ENCODE measurements at places on chromosomes 12 and 14. TPM values are rescaled to one million over a fixed set of nuclear protein-coding genes. Genes with fewer than 3 reads are reported as not detected.

DNA sequence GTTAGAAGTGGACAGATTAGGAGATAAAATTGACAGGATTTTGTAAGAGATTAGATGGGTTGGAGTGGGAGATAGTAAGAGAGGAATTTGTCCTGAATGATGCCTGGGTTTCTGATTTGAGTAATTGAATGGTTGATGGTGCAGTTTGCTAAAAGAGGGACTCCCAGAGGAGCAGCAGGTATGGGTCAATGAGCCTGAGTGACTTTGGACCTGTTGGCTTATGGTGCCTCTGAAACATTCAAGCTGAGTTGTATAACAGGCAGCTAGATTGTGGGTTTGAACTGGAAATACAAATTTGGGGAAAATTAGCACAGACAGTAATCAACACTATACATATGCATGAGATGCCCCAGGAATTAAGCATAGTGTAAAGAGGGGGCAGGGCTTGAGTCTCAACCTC, 16.7 kb upstream of the SYNDIG1L start:
- no peak overlapping the region for H3K4me3 ChIP-seq
- no peak overlapping the region for H3K27ac ChIP-seq
- H3K4me1 ChIP-seq: no peaks in the 10 kb centered on the region
- H3K36me3 ChIP-seq: no peaks in the 10 kb centered on the region
- DNase-seq: no peak

The ST8SIA1 gene
- total RNA-seq: 1.8 TPM

The PSMB11 gene
- total RNA-seq: not detected

GRCh38 chr14:25358330-25358729, 308.4 kb upstream of the STXBP6 start:
- no peaks in the 10 kb centered on the region for H3K4me1 ChIP-seq
- H3K4me3 ChIP-seq: no peak overlapping the region
- H3K27me3 ChIP-seq: no peaks in the 10 kb centered on the region
- H3K27ac ChIP-seq: no peak overlapping the region

GRCh38 chr12:87513536-87514280, 515.5 kb downstream of the C12orf50 start:
- H3K4me3 ChIP-seq: no peak overlapping the region
- DNase-seq: no peak
- H3K4me1 ChIP-seq: no peaks in the 10 kb centered on the region
- H3K36me3 ChIP-seq: no peaks in the 10 kb centered on the region
- H3K27me3 ChIP-seq: no peaks in the 10 kb centered on the region
- H3K27ac ChIP-seq: no peak overlapping the region

DNA sequence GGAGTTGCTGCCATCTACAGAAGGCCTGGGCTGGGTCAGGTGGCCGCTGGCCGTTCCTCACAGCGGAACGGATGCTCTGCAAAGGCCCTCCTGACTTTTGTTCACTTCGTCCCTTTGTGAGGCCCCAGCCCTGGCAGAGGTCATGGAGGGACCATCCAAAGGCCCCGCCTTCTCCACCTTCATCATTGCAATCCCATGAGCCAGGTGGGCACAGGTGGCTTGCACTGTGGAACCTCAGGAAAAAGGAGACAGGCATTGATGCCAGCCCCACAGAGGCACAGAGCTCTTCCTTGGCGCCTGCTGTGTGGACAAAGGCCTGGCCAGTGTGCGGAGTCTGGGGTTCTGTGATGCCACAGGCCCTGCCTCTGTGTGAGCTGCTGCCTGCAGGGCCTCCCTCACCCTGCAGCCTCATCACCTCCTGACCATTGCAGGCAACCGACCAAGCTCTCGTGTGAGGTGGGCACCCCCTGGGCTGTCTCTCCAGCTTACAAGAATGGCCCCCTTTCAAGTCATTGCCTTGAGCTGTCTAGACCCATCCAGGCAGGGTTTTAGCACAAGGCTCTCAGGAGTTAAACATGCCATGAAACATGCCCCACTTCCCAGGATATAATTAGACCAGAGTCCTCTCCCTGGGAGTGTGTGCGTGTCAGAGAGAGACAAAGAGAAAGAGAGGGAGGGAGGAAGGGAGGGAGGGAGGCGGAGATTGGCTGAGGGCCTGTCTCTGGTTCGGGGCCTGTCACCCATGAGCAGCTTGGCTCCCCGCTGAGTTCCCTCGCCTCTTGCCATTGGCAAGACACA, 19.3 kb downstream of the NFKBIA start:
- H3K27ac ChIP-seq: no peak overlapping the region
- H3K4me3 ChIP-seq: no peak overlapping the region
- peaks cover 5% of the 10 kb centered on the region for H3K4me1 ChIP-seq

DNA sequence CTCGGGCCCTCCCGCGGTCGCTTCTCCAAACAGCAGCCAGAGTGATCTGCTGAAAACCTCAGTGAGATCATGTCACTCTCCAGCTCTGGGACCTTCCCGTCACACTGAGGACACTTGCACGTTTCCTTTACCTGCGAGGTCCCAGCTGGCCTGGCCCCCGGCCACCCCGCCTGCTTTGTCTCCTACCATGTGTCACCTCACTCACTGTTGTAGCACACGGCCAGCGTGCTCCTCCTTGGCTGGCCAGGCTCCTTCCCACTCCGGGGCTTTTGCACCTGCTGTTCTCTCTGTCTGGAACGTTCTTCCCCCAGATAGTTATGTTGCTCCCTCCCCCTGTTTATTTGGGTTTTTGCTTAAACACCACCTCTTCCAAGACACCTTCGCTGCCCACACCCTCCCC, 199.0 kb downstream of the TSPAN9 start:
- no peak for DNase-seq
- no peaks in the 10 kb centered on the region for H3K27me3 ChIP-seq
- H3K36me3 ChIP-seq: no peaks in the 10 kb centered on the region
- H3K4me1 ChIP-seq: peaks cover 8% of the 10 kb centered on the region

- no peaks in the 10 kb centered on the region for H3K36me3 ChIP-seq
- peaks cover 24% of the 10 kb centered on the region for H3K4me1 ChIP-seq
- no peaks in the 10 kb centered on the region for H3K27me3 ChIP-seq
- no peak overlapping the region for H3K4me3 ChIP-seq
Measured at GRCh38 chr14:35961697-35962274, 135.6 kb downstream of the BRMS1L start.

- peak overlapping the region; percentile 6 for H3K27ac ChIP-seq
- H3K36me3 ChIP-seq: peaks cover 21% of the 10 kb centered on the region
Measured at GRCh38 chr14:64074961-64075612, 219.1 kb downstream of the ESR2 start.

DNA sequence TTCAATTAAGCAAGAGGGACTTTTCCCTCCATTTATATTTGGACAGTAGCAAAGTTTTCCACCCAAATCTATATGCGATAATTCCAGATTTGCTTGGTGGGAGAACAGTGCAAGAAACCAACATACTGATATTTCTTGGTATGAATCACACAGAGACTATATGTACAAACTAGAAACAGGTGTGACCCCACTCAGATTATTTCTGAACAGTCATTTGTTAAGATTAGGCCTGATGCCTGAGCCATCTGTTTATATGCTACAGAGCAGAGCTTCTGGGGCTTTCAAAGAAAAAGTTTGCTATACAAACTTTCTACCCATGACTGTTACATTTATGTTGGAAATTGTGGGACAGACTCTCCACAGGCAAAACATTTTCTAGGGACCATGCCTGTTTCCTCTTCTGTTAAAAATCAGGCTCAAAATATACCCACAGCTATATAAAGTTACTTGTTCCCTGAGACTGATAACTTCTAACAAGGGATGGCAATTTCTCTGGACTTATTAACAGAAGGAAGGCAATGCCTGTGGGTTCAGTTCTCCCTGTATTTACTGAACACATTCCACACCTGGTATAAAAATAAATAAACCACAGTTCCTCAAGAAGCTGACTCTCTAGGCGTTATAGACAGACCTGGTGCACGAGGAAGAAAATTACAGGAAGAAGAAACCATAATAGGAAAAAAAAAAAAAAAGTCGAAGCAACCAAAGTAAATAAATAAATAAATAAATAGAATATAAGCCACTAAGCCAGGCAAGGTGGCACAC, 8.0 kb downstream of the PTPN21 start:
- H3K36me3 ChIP-seq: peaks cover 6% of the 10 kb centered on the region
- H3K27ac ChIP-seq: no peak overlapping the region
- H3K27me3 ChIP-seq: no peaks in the 10 kb centered on the region
- H3K4me3 ChIP-seq: no peak overlapping the region
- no peaks in the 10 kb centered on the region for H3K4me1 ChIP-seq

The DDN gene
- 0.25 TPM for total RNA-seq

All from neural progenitor cell (in vitro differentiated cells).